ENCODE measurements at places on chromosomes 11 and 22.

DNA sequence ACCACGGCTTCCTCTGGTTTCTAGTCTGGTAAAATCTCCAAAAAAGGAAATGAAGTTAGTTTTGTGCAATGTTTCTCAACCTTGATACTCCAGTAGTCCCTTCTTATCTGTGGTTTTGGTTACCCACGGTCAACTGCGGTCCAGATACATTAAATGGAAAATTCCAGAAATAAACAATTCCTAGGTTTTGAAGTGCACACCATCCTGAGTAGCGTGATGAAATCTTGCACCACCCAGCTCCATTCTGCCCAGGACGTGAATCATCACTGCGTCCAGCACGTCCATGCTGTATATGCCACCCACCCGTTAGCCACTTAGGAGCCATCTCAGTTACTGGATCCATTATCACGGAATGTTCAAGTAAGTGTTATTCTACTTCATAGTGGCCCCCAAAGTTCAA, 117.0 kb downstream of the FBXO7 start:
- no peak for DNase-seq

- no peak for DNase-seq
Measured at GRCh38 chr11:45105984-45106375, 40.5 kb upstream of the PRDM11 start.

GRCh38 chr11:26761361-26761809, 39.5 kb upstream of the SLC5A12 start:
- DNase-seq = no peak

DNA sequence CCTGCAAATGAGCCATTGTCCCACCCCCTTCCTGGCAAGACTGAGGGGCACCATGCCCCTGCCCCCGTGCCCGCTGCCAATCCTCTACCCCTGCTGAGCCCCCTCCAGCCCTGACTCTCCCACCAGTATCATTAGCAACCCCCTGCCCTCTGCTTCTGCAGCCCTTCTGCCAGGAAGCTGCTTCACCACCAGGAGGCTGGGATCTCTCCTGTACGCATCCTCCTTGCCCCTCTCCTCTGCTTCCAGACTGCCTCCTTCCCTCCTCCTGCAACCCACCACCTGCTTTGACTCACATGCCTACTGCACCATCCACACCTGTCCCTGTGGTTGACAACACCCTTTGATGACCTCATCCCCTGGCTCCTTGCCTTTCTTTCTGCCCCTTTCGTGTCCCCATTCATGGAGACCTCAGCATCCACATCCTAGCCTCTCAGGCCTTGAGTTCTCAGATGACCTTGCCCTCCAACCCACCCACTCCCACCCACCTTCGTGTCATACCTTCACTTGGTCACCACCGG, 13.4 kb upstream of the PNPLA3 start:
- no peak for DNase-seq

DNA sequence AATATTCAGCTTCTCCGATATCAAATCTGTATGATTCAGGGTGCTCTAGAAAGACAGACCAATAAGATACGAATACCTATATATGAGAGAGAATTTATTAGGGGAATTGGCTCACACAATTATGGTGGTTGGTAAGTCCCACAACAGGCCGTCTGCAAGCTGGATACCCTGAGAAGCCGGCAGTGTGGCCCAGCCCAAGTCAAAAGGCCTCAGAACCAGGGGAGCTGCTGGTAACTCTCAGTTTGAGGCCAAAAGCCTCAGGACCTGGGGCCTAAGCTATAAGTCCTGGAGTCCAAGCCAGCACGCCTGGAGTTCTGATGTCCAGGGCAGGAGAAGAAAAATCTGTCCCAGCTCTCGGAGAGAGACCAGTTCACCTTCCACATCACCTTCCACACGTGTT, 318.7 kb downstream of the BRD1 start:
- no peak for DNase-seq

- no peak for DNase-seq
Measured at GRCh38 chr22:24592851-24593558, at the start of gene LRRC75B. TSS of gene LRRC75B (minus strand) at chr22:24593073. CDS start at chr22:24593039, 34 bp downstream.

GRCh38 chr22:47407461-47408025, 645.1 kb downstream of the TBC1D22A start:
- no peak for DNase-seq

GRCh38 chr11:119222308-119222707, 16.2 kb downstream of the CBL start:
- DNase-seq = no peak

DNA sequence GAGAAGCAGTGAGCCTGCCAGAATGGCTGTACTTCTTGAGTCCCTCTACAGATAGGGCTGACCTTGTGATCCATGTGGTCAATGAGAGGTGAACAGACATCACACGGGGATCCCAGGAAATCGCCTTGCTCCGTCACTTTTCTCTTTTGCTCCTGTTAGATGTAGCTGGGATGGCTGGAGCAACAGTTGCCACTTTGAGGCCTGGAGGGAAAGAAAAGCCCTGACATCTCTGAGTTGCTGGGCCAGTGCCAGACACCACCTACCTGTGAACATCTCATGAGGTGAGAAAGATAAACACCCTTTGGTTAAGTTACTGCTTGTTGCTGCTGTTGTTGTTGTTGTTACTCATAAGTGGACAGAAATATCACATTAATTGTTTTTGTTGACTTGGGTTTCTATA, 840.3 kb downstream of the TBC1D22A start:
- no peak for DNase-seq

DNA sequence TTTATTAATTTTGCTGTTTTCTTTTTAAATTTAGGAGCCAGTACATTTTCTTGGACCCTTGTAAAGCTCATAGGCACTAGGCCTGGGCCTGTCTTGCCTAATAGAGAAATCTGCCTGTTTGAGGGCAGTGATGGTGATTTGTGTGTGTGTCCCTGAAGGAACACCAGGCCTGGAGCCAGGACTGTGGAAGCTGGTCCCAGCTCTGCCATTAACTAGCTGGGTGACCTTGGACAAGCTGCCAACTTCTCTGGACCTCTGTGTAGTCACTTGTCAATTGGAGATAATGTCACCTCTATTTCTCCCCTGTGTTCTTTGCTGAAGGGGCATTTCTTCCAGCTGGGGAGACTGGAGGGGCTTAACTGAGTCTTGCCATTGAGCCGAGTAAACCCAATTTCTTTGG, 16.0 kb upstream of the FTH1 start:
- no peak for DNase-seq

DNA sequence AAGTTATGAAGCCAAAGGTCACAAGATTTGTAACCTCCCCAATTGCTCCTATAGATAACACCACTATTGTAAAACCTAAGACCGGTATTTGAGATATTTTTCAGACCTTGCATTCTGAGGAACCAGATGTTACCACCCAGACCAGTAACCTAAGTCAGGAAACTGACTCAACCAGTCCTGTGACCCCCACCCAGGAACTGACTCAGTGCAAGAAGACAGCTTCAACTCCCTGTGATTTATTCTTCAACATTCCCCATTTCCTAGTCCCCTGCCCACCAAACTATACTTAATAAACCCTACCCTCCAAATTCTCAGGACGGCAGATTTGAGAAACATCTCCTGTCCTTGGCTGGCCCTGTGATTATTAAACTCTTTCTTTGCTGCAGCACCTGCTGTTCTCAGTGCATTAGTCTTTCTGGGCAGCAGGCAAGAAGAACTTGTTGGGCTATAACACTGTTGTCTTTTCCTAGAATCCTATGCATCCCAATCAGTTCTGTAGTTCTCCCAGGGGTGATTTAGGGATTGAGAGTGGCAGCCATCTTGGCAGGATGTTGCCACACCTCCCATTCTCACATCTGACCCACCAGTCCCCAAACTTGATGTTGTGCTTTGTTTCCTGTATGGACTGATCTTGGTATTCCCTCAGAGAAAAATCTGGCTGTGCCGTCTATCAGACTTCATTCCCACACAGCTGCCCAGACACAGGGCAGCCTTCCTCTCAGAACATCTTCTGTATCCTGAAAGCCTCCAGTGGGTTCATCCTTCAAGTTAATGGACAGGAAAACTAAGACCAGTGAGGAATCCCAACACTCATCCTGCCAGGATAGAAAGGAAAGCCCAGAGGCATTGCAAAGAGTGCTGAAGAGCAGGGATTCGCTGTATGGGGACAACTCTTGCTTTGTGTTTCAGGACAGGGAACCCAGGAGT, 104.0 kb downstream of the PDE2A start:
- no peak for DNase-seq

- DNase-seq = no peak
Measured at GRCh38 chr11:115607621-115608221, 103.5 kb upstream of the CADM1 start.

GRCh38 chr11:98600786-98601773, 419.7 kb upstream of the CNTN5 start:
- no peak for DNase-seq

- DNase-seq = no peak
Measured at GRCh38 chr11:18046116-18046777, at the start of gene TPH1. TSS of gene TPH1 (minus strand) at chr11:18046269. CDS start at chr11:18040762, 5,507 bp downstream.

- no peak for DNase-seq
Measured at GRCh38 chr11:114319716-114320328, 23.6 kb downstream of the NNMT start.

- DNase-seq = no peak
Measured at GRCh38 chr22:36900880-36901279, 12.5 kb upstream of the CSF2RB start.

GRCh38 chr11:353179-353873, 16.0 kb upstream of the B4GALNT4 start:
- DNase-seq = no peak

DNA sequence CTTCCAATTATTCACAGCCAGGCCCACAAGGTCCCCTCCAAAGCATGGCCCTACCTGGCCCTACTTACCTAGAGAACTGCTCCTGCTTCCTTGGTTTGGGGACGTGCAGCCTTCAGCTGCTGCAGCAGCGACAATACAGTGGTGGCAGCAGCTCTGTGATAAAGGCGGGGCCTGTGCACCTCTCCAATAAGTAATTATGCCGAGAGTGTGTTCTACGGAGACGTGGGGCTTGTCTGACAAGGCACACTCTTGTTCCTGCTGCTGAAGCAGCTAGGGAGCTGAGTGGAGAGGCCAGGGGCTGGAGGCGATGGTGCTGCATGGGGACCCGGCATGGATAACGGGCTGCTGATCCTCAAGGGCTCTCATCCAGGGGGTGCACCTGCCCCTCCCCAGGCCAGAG, 98.0 kb upstream of the THY1 start:
- no peak for DNase-seq

DNA sequence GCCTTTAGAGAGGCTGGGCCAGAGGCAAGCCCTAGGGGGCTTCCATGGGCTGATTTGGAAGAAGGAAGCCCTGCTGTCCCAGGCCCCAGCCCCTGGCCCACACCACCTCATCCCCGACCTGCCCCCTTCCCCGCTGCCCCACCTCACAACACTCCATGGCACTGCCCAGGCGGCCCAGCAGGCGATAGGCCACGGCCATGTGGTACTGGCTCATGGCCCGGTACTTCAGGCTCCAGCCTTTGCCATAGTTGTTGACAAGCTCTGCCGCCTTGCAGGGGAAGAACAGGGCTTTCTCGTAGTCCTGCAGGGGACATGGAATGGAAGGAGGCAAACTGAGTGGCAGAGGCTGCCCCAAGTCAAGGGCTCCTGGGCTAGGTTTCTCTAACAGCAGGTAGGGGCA, 6.4 kb downstream of the RAPSN start:
- no peak for DNase-seq

GRCh38 chr11:110061296-110061695, 31.9 kb upstream of the ZC3H12C start:
- no peak for DNase-seq

DNA sequence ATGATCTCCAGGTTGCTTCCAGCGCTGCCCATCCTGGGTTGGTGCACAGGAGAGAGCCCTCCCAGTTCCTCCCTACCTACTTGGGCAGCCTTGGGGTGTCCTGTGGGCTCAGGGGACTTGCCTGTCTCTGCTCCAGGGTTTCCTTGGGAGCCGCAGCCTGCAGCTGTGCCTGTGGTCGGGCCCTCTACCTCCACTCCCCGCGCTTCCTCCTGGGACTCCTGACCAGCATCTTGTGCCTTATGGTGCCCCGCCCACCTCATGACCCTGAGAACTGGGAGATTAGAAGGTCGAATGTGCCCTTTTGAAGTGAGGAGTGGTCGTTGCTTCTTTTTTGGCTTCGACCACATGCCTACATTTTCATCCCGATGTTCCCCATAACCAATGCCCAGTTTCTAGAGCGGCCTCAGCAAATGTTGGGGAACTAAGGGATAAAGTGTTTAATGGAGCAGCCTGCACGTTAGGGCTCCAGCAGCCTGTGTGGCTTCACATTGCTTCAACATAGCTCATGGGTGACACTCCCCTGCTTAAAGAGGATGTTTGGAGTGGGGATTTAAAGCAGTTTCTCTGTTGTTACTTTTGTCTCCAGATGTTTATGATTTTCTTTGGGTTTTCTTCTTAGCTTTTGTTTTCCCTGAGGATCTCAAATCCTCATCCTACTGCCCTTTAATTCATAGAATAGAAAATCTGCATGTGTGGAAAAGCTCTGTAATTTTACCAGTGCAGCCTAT, 248.8 kb downstream of the TBC1D22A start:
- no peak for DNase-seq

- DNase-seq = no peak
Measured at GRCh38 chr11:64341429-64341828, 1.4 kb downstream of the CCDC88B start.

- no peak for DNase-seq
Measured at GRCh38 chr11:106233191-106233590, 155.7 kb downstream of the AASDHPPT start.

GRCh38 chr11:128551058-128551457, 36.3 kb downstream of the ETS1 start:
- DNase-seq = no peak

DNA sequence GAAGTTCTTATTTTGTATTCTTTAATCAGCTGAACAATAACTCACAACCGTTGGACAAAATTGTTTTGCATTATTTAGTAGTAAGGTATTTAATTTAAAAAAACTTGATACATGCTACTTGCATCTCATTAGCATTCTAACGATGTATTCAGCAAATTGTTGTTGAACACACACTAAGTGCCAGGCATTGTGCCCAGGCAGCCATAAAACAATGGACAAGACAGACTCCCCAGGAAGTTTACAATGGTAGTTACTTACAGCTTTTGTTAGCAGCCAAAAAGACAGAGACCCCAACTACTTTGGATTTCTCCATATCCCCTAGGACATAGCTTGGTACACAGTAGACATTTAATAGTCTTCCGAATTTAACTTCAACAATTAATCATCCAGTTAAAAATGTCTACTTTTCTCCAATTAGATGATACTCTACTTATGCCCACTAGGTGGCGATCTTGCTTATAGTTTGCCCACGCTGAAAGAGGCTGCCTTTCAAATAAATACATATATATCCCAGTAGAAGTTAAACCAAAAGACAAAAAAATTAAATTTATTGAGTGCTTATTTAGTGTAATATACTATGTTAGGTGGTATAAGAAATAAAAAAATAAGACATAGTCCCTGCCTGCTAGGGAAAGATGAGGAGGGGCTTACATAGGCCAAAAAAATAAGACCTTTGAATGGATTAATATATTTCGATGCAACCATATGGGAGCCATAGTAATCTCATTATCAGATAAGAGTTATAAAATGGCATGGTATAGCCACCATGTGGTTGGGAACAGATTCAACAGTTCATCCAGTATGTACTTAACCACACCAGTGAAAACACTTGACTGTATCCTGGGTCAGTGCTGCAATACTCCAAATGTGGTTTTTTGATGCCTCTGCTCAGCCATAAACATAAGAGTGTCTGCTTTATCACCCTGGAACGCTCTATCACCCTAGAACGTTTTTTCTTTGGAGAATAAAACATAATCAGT, 2.0 kb upstream of the FJX1 start:
- DNase-seq = no peak

- DNase-seq = no peak
Measured at GRCh38 chr22:30305906-30306626, 16.8 kb upstream of the CASTOR1 start.

All from stimulated activated naive CD4-positive, alpha-beta T cell treated with Interleukin-2 at 50 U/mL for 16 hours (primary cell).